Activated CD8-positive, alpha-beta memory T cell treated with anti-CD3 and anti-CD28 coated beads for 48 hours (primary cell): ENCODE measurements at places on chromosomes 3 and 15.

DNA sequence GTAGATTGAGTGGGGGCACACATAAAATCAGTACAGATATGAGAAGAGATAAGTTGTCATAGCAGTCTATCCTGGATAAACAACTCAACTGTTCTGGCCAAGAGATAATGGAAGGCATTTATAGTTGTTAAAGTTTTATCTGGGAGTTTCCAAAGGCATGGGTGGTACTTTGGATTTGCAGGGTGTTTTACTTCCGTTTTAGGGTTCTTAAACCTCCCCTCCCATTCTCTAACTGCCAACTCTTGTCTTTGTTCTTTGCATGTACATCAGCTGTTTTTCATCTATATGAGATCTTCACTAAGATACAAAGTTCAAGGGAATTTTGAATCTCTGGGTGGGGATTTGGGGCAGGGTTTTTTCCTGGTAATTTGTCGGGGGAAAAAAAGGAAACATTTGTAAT is 174.7 kb upstream of the CGNL1 start:
- no peak for DNase-seq

DNA sequence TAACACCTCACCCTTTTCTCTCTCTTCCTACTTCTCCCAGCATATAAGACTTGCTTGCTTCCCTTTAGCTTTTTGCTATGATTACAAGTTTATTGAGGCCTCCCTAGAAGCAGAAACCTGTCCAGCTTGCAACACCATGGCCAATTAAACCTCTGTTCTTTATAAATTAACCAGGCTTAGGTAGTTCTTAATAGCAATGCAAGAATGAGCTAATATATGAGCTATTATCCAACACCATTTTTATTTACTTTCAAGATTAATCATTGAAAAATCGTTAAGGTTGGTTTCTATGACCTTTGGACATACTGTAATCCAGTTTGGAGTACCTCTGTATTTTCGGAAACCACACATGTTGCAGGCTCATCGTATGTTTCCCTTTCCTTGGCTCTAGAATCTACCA is 643.1 kb downstream of the ZPLD1 start:
- no peak for DNase-seq

DNA sequence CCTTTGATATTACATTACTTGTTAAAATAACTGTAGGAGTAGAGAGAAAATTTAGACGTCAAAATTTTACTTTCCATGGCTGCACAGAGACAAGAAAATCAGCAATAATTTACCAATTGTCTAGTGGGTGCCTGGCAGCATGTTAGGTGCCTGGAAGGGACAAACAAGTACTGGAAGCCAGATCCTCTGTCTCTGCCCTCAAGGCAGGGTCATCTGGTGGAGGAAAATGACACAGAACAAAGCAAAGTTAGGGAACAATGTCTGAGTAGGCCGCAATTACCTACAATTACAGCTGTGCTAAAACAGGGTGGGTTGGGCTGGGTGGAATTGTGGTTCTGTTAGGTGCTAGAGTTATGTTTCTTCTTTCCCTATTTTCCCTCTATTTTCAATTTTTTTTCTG is 7.4 kb downstream of the CCDC174 start:
- DNase-seq: no peak

DNA sequence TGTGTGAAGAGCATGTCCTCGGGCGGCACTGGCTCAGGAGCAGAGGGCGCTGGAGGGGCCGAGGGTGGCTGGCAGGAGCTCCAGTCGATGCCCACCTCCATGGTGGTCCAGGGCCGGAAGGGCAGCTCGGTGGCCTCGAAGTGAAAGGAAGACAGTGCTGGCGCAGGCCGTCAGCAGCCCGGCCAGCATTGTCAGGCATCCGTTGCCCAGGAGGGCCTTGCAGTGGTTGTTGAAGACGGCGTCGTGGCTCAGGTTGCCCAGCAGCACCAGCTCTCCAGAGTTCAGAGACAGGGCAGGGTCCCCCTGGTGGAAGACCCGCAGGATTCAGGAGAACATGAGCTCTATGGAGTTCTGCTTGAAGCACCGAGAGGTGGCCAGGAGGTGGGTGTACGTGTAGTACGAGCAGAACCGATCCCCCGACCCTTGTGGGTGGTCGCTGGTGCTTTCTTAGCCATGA is 16.5 kb upstream of the SIAH2 start:
- DNase-seq: no peak

GRCh38 chr15:78626381-78626995 is 5.7 kb upstream of the CHRNA3 start:
- DNase-seq: no peak

GRCh38 chr3:89584398-89584797 is 477.0 kb downstream of the EPHA3 start:
- DNase-seq: no peak

- no peak for DNase-seq
Measured at GRCh38 chr15:63876085-63876662, 42.4 kb upstream of the HERC1 start.

DNA sequence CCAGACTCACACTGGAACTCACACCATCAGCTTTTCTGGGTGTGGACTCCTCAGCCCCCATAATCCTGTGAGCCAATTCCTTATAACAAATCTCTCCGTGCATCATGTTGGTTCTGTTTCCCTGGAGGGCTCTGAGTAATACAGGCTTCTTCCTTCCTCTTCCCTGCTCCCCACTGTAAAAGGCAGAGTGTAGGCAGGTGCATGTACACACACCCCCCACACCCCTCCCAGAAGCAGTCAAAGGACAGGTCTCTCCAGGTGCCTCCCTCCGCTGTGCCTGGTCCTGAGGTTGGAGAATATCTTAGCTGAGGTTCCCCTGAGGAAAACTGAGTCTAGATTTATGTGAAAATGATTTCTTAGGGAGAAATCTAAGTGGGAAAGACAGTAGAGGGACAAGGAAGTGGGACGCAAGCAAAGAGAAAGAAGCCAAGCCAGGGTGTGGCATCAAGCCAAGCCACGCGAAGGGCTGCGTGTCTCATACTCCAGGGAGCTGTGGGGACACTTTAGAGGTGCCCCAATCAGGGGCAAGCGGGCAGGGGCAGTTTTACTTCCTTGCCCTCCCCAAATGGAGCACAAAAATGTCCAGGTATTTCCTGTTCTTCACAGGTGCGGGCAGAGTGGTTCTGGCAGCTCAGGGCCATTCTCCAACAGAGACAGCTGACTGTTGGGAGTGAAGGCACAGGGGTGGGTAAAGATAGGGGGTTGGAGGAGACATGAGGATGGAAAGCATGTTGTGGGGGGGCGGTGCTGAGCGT is 86.6 kb downstream of the HMG20A start:
- no peak for DNase-seq

GRCh38 chr3:9552252-9552999 is 1.2 kb downstream of the LHFPL4 start:
- DNase-seq: no peak

- no peak for DNase-seq
Measured at GRCh38 chr15:66131831-66132230, 121.7 kb downstream of the MEGF11 start.

DNA sequence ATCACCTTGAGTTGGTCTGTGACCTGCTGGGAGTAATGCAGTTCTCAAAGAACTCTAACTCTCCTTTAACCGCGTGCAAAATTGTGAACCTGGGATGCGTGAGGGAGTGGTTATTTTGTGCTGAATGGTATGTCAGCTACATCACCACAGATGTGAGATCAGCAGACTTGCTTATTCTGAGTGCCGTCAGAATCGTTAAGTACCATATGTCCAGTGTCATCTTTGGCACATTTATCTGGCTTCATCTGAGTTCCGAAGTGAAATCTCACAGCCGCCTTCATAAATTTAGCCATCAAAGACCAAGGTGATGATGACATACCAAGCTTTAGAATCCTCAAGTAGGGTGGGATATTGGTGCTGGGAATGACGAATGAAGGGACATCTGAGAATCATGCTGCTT is 347.2 kb upstream of the TPRG1 start:
- DNase-seq: no peak

GRCh38 chr3:119937229-119937628 is 155.3 kb downstream of the NR1I2 start:
- DNase-seq: peak; percentile 15

DNA sequence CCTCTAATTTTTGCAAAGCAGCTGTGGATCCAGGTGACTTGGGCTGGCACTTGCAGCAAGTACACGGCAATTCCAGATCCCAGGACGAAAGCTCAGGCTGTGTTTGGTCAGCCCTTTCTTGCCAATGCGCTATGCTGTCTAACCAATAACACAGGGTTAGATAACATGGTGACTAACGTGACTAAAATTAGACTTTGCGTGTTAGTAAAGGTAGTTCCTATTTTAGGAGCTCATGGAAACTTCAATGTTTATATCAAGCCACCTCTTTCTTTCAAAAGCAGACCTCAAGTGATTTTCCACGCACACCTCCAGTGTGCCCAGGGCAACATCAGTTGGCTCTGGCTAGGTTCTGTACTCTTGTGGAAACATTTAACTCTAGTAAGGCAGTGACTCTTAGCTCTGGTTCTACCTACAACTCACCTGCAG is 32.5 kb downstream of the CDCP1 start:
- no peak for DNase-seq

DNA sequence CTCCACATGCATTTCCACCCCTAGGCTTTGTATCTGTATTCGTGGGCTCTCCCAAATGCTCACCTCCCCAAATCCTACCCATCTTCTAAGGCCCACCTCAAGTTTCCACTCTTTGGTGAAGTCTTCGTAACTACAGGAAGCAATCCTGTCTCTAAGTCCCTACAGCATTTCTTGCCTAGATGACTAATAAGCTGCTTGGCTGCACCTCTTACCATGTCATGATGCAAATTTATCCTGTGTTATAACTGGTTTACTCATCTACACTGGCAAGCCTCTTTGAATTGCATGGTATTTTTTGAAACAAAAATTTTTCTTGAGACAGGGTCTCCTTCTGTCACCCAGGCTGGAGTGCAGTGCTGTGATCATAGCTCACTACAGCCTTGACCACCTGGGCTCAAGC is 73.3 kb downstream of the SETMAR start:
- DNase-seq: no peak

DNA sequence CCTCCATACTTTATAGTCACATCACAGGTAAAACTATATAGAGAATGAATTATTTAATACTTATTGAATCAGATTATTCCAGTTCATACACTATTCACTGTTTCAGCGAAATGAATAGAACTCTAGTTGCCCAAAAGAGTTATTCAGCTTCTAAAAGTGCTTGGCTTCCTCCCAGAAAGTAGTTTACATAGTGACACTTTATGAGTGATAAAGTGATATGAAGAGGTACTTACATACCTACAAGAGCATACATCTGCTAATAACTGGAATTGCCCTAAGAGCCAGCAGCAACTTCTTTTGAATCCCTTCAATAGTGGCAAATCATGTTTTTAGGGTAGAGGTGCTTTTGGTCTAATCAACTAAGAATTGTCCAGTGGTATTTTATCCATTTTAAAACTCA is 635.1 kb upstream of the AGTR1 start:
- no peak for DNase-seq

DNA sequence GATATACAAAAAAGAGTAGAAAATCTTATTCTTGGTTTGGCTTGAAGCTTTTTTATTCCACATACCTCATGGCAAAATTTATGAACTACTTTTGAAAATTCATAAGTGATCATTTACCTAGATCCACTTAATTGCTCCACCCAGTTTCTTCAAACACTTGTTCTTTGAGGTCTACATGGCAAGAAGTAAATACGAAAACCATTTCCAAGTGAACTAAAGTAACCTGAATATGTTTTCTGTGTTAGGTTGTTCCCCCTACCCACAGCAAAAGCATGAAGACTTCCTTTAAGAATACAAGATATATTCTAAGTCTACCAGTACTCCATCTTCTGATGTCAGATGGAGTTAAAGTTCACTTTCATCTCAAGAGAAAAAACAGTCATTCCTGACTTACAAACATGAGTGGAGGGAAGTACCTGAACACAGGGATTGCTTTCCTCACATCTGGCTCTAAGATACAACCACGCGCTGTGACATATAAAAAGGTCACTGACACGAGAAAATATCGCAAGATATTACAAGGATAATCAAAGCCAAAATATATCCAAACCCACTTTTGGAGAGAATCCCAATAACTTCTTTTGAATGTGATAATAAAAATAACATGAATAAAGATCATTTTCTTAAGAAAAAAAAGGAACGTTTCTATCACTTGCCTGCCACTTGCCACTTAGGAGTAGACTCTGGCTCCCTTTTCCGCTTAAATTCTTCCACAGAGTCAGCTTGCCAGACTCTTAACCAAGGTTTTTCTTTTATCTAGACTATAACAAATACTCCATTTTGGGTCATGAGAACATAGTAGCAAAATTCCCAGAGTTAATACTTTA is 424.5 kb downstream of the TIGIT start:
- DNase-seq: no peak

DNA sequence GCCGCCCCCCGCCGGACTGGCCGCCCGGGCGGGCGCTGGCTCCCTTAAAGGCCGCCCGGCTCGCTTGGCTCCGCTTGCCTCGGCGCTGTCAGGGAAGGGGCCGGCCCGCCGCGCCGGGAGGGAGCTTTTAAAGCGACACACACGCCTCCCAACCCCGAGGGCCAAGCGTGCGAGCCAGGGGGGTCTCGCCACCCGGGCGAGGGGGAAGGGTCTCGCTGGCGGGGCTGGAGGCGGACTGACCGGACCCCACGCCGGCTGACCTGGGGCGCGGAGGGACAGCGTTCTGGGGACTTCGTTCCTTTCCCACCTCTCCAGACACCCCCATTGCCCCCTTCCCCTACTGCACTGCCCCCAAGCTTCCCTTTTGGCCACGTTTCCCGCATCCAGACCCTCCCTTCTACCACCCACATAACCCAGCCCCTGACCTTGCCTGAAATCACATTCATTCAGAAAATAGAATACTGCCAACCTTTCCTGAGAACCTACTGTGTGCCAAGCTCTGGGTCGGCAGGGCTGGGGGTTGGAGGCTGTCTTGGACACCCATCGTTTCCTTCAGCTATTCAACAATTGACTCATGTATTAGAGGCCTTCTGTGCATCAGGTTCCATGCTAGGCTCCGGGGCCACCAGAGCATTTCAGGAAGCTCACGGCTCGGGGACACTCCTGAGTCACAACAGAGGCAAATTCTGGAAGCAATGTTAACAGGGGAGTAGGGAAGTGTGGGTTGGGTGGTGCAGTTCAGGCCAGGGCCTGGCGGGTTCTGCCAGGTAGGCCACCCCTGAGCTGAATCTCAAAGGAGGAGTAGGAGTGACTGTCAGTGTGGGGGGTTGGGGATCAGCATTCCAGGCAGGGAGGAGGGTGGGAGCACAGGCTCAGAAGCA is at the start of gene INSYN1:
Gene INSYN1 (minus strand): TSS at position 102 of the 881 bp plus-strand sequence. CDS start 2,221 bp downstream, outside the sequence.
- no peak for DNase-seq

DNA sequence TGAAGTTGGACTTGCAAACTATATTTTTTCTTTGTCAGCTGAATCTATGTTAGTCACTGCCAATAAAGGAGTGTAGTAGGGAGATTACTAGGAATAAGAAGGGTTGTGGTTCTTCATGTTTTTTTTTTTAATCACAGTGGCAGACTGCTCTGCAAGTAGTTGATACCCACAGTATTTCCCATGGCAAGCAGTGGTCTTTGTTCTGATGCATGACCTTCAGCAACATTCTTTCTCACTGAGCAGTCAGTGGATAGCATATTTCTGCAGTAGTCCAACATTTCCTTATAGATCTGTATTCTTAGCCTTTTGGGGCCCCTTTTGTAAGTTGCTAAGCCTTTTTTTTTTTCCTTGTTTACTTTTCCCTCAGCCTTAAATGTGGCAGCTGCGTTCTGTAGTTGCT is 151.1 kb downstream of the DOCK3 start:
- no peak for DNase-seq
